ENCODE measurements at places on chromosomes 16 and 17. TPM values are rescaled to one million over a fixed set of nuclear protein-coding genes. Genes with fewer than 3 reads are reported as not detected.
A peak's percentile ranks its signal among the peaks of the same experiment; 100 is the strongest.

GRCh38 chr17:16353317-16354174 is at the start of gene CENPV:
Gene CENPV, minus strand, starts transcription at chr17:16353469. Its CDS starts 33 bp downstream, at chr17:16353436.
- peak; percentile 39 for DNase-seq

DNA sequence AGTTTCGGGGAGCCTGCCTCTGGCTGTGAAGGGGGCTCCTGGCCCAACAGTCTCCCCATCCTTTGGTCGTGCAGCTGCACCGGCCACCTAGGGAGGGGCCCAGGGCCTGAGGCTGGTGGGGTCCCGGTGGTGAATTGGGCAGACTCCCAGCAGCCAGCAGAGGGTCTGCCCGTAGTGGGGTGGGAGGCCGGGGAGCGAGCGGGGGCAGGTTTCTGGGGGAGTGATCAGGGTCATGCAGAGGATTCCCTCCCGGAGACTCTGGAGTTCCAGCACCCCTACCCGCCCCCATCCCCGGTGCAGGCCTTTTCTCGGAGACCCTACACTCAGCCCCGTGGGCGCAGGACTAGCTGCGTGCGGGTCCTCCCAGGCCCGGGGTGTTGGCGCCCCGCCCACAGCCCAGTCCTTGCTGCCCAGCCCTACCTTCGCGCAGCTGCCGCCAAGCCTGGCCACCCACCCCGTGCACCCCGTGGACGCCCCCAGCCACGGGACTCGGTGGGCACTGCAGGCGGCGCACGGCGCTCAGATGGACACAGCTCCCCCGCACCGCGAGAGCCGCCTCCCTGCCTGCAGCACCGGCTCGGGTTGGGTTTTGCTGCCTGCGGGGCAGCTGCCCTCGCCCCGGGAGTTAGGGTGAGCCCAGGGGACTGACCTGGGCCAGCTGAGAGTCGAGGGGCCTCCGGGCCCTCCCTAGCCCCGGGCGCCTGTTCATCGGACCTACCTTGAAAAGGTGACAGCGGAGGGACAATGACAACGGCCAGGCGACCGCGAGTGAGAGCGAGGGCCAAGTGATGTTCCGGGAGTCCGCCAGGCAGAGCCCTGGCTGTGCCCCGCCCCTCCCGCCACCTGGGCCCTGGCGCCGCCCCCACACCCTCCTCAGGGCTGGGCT is at the start of gene GNG13:
Gene GNG13, minus strand, starts transcription at position 787 of the 886 bp plus-strand sequence. CDS start 1,657 bp downstream, outside the sequence.
- DNase-seq, result no peak

DNA sequence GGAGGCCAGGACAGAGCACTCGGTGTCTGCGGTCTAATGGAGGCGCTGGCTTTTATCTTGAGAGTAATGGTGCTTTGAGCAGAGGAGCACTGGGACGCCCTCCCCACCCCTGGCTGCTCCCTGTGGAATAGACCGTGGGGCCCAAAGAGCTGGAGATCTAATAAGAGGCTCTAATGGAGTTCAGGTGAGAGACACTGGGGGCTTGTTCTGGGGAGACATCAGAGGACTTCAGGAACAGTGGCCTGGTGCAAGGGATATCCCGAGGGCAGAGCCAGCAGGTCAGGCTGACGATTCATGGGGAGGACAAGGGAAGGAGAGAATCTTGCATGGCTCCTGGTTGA is 9.5 kb upstream of the KRT19 start:
- DNase-seq, result no peak

DNA sequence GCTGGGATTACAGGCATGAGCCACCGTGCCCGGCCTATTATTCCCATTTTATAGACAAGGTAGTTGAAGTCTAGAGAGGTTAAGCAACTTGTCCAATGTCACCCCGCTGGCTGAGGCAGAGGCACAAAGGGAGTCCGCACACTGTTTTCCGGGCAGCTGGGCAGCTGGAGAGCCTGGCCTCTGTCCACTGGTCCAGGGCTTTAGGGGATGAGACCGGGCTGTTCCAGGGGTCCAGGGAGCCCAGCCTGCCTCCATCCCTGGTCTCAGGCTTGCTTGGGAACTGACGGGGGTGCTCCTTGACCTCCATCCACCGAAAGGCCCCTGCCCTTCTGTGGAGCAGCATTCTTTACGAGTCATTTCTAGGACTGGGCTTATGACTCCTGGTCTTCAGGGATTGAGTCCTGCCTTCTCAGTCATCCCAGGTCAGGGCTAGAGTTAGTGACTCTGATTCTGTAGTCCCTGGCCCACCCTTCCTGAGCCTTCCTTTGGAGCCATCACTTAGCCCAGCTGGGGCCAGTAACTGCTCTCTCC is 37.5 kb downstream of the SOCS3 start:
- no peak for DNase-seq

DDX42 gene
- total RNA-seq, result 93.6 TPM

DNA sequence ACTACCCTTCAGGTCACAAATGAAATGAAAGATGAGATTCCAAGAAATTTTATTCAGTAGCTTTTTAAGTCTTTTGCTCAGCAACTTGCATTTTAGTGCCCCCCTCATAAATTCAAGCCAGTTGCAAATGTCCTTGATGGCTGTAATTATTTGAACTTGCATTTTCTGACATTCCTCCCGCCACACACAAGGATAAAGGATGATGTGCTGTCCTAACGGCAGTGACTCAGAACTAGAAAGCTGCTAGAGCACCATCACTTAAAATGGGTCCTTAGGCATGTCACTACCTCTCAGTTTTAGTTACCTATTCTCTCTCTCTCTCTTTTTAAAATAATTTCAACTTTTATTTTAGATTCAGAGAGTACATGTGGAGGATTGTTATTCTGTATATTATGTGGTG is 306.7 kb downstream of the CNTNAP4 start:
- no peak for DNase-seq

RDM1 gene
- total RNA-seq, result 0.36 TPM

GRCh38 chr17:48804936-48805411 is 12.1 kb downstream of the TTLL6 start:
- peak; percentile 73 for DNase-seq

CRYM gene
- total RNA-seq, result 15.7 TPM

KRTAP1-5 gene
- total RNA-seq, result not detected

BAIAP3 gene
- 7.5 TPM for total RNA-seq

GRCh38 chr16:71476457-71477124 is 12.5 kb downstream of the ZNF19 start:
- no peak for DNase-seq

ZNF469 gene
- total RNA-seq, result 0.70 TPM

DNA sequence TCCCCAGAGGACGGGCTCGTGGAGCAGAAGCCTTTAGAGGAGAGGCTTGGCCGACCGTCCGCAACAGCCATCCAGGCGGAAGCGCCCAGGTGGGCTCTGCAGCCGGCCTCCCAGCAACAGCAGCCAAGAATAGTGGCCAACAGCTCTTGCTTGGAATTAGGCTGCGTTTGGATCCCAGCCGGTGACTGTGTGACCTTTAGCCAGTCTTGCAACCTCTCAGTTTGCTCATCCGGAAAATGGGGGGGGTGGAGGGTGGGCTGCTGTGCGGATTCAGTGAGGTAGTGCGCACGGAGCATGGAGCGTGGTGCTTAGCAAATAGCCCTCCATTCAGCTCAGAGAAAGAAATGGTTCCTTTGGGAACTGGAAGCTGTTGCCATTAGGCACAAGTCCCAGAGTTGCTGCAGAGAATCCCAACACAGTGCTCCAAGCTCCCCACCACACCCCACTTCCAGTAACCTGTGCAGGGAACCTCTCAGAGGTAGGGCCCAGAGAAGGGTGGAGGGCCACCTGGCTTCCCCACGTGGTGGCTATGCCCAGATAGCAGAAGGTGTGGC is 46.7 kb downstream of the RTN4RL1 start:
- DNase-seq, result no peak

CSH2 gene
- total RNA-seq, result not detected

TBC1D3G gene
- not detected for total RNA-seq

Measured in left colon (tissue), 2 donors.